ENCODE measurements at places on chromosomes 3 and 15. TPM values are rescaled to one million over a fixed set of nuclear protein-coding genes. Genes with fewer than 3 reads are reported as not detected.

- peaks cover 14% of the 10 kb centered on the region for H3K27me3 ChIP-seq
- no peak overlapping the region for H3K27ac ChIP-seq
- peaks cover 5% of the 10 kb centered on the region for H3K4me1 ChIP-seq
- no peak for DNase-seq
- no peaks in the 10 kb centered on the region for H3K36me3 ChIP-seq
- no peak overlapping the region for H3K4me3 ChIP-seq
Observed at GRCh38 chr3:150327678-150328653, 80.1 kb upstream of the TSC22D2 start.

DNA sequence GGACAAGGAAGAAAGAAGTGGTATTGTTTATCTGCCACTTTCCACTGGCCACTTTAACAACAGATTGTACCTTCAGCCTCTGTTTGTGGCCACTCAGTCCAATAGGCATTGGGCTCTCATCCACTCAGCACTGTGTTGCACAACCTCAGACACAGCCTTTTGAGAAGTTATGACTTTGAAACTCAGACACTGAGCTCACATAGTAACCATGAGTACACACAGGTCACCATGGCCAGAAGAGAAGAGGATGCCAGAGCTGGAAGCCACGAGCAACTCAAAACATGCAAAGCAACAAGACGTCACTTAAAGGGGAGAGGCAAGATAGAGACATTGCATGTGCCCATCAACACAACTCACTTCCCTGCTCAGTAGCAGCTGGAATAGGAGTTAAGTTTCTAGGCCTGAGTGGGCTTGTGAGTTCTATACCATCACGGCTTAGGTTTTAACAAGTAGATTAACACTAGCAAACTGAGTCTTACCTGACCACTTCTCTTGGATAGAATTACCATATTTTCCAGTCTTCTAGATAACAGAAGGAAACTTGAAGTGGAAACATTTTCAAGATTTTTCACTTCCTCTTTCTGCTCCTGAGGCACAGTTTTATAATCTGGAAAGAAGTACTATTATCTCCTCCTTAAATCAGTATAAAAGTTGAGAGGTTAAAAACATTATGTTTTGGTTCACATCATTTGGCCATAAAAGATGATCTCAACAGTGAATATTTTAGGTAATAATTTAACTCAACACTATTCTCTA lies 103.5 kb downstream of the IMPG2 start:
- H3K4me1 ChIP-seq: peaks cover 24% of the 10 kb centered on the region
- peak; percentile 15 for DNase-seq
- no peaks in the 10 kb centered on the region for H3K27me3 ChIP-seq
- H3K27ac ChIP-seq: peak overlapping the region; percentile 3

DNA sequence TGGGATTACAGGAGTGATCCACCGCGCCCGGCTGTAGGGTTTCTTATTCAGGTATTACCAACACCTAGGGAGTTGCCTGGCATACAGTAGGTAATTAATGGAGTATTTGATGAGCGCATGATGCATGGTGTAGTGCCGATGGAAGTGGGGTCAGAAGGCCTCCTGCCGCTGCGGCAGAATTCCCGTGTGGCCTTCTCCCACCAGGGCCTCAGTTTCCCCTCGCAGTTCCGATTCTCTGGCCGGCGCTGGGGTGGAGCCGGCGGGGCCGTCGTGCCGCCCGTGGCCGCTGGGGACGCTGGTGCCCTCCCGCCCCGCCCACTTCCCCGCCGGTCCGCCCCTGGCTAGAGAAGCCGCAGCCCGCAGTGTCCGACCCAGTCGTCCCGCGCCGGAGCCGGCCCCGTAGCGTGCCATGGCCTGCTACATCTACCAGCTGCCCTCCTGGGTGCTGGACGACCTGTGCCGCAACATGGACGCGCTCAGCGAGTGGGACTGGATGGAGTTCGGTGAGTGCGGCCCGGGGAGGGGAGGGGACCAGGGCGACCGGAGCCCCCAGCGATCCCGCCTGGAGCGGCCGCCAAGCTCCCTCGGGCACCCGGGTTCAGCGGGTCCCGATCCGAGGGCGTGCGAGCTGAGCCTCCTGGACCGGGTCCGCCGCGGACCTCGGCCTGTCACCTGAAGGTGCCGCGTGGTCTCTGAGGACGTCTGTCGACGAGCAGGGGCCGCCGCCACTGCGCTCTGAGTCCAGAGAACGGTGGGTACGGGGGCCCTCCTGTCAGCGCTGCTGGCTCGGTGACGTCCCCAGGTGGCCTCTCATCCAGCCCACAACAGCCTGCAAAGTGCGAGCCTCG lies at the start of gene IRAK2:
IRAK2 (plus strand) TSS at position 374 of the 848 bp plus-strand sequence; CDS start at position 410, 36 bp downstream.
- H3K27me3 ChIP-seq: no peaks in the 10 kb centered on the region
- peak within 1 kb of the TSS; percentile 13 for H3K27ac ChIP-seq
- peaks cover 13% of the 10 kb centered on the region for H3K36me3 ChIP-seq
- DNase-seq: peak; percentile 83
- peaks cover 21% of the 10 kb centered on the region for H3K4me1 ChIP-seq

DNA sequence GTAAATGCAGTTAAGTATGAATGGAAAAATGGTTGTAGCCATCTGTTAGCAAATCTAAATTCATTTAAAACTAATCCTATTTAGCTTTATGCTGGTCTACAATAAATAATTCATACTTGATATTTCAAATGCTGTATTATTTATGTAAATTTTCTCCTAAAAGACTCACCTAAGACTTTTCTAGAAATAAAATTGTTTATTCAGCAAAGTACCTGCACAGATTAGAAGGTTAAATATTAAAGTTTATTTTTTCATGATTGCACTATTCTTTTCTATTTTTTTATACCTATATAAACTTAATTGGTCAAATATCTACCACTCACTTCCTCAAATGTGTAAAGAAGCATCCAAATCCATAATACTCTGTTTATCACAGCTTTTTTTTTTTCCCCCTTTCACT lies 45.2 kb downstream of the MBNL1 start:
- H3K27me3 ChIP-seq: no peaks in the 10 kb centered on the region
- no peak overlapping the region for H3K4me3 ChIP-seq
- no peak for DNase-seq
- peaks cover 44% of the 10 kb centered on the region for H3K36me3 ChIP-seq
- H3K27ac ChIP-seq: no peak overlapping the region

DNA sequence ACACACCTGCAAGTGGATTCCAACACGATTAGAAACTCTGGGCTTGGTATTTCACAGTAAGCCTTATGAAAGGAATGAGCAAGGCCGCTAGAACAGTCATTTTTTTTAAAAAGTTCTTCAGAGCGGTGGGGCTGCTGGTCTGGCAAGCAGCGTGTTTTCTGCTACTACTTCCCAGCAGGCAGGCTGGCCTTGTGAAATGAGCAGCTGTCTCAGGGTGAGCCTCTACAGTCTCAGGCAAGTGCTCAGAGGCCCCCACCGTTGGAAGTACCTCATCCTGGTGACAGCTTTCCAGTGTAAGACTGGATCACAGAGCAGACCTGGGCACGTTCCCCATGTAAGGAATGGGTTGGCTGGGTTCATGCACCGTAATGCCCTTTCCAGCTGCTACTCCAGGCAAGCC lies 119.2 kb downstream of the LRIG1 start:
- H3K4me1 ChIP-seq: peaks cover 8% of the 10 kb centered on the region
- H3K4me3 ChIP-seq: no peak overlapping the region
- H3K36me3 ChIP-seq: peaks cover 88% of the 10 kb centered on the region
- no peaks in the 10 kb centered on the region for H3K27me3 ChIP-seq
- no peak for DNase-seq

DNA sequence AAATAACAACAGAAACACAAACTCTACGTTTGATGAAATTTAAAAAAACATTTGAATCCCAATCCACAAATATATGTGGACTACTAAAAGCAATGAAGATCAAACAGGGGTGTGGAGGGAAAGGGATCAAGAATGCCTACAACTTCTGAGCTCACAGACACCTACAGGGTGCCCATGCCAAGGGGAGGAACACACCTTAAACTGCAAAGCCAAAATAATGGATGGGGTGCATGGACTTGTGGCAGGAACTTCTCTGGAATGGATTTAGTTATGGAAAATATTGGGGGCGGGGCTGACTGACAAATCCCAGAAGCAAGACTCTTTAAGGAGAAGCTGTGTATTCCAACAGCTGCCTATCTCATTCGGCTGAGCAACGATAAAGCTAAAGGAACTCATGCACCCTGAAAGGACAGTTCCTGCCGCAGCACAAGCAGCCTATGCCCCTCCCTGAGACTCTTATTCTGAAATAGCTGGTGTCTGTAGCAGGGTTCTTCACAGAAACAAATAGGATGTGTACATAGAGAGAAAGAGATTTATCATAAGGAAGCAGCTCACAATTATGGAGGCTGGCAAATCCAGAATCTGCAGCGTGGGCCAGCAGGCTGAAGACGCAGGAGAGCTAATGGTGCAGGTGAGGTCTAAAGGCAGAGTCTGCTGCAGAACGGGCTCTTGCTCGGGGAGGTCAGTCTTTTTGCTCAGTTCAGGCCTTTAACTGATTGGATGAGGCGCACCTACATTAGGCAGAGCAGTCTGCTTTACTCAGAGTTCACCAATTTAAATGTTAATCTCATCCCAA lies 24.5 kb upstream of the PLA2G4D start:
- no peaks in the 10 kb centered on the region for H3K36me3 ChIP-seq
- no peak overlapping the region for H3K27ac ChIP-seq
- no peak for DNase-seq
- no peaks in the 10 kb centered on the region for H3K27me3 ChIP-seq
- H3K4me1 ChIP-seq: no peaks in the 10 kb centered on the region
- no peak overlapping the region for H3K4me3 ChIP-seq

GRCh38 chr3:29576181-29576580 lies 295.3 kb downstream of the RBMS3 start:
- H3K4me3 ChIP-seq: no peak overlapping the region
- H3K27ac ChIP-seq: no peak overlapping the region
- H3K4me1 ChIP-seq: no peaks in the 10 kb centered on the region
- no peaks in the 10 kb centered on the region for H3K36me3 ChIP-seq

- H3K36me3 ChIP-seq: no peaks in the 10 kb centered on the region
- H3K4me1 ChIP-seq: no peaks in the 10 kb centered on the region
- H3K27me3 ChIP-seq: peaks cover 24% of the 10 kb centered on the region
- DNase-seq: no peak
- H3K27ac ChIP-seq: no peak overlapping the region
Observed at GRCh38 chr3:169354774-169355501, 308.6 kb downstream of the MECOM start.

- H3K27me3 ChIP-seq: no peaks in the 10 kb centered on the region
- H3K27ac ChIP-seq: peak overlapping the region; percentile 16
- peak; percentile 15 for DNase-seq
- peaks cover 21% of the 10 kb centered on the region for H3K4me1 ChIP-seq
- no peak overlapping the region for H3K4me3 ChIP-seq
- peaks cover 17% of the 10 kb centered on the region for H3K36me3 ChIP-seq
Observed at GRCh38 chr15:72365844-72366243, 10.0 kb downstream of the HEXA start.

- no peaks in the 10 kb centered on the region for H3K27me3 ChIP-seq
- peaks cover 34% of the 10 kb centered on the region for H3K4me1 ChIP-seq
- H3K4me3 ChIP-seq: peak overlapping the region; percentile 83
- DNase-seq: no peak
- peaks cover 3% of the 10 kb centered on the region for H3K36me3 ChIP-seq
Observed at GRCh38 chr3:15861163-15861562, 63.4 kb upstream of the ANKRD28 start.

DNA sequence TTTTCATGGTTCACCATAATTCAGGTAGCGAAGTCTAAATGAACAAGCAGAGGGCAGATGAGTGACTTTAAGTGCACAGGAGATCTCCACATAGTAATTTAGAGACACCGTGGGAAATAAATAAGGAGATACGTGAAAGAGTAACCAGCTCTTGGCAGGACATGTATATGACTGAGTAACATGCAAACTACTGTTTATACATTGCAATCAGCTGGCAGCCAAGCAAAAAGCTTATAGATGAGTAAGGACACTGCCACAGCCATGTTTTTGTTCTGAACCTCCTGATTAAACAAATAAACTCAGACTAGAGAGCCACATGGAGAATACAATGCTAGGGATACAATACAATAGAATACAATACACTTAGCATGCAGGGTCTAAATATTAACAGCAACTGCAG lies 252.4 kb downstream of the FHIT start:
- H3K27ac ChIP-seq: no peak overlapping the region
- no peaks in the 10 kb centered on the region for H3K4me1 ChIP-seq
- no peak for DNase-seq
- no peaks in the 10 kb centered on the region for H3K27me3 ChIP-seq

- H3K27me3 ChIP-seq: no peaks in the 10 kb centered on the region
- no peak overlapping the region for H3K27ac ChIP-seq
- H3K4me3 ChIP-seq: no peak overlapping the region
Observed at GRCh38 chr15:26376243-26376642, 396.6 kb downstream of the GABRB3 start.

- no peaks in the 10 kb centered on the region for H3K27me3 ChIP-seq
- H3K4me3 ChIP-seq: no peak overlapping the region
- H3K4me1 ChIP-seq: peaks cover 4% of the 10 kb centered on the region
- H3K27ac ChIP-seq: no peak overlapping the region
- DNase-seq: no peak
- peaks cover 14% of the 10 kb centered on the region for H3K36me3 ChIP-seq
Observed at GRCh38 chr3:59850417-59850816, 800.6 kb upstream of the CFAP20DC start.

- peaks cover 7% of the 10 kb centered on the region for H3K4me1 ChIP-seq
- H3K36me3 ChIP-seq: no peaks in the 10 kb centered on the region
- no peak overlapping the region for H3K27ac ChIP-seq
- no peaks in the 10 kb centered on the region for H3K27me3 ChIP-seq
- H3K4me3 ChIP-seq: no peak overlapping the region
Observed at GRCh38 chr3:196341137-196341536, 2.9 kb upstream of the TM4SF19 start.

DNA sequence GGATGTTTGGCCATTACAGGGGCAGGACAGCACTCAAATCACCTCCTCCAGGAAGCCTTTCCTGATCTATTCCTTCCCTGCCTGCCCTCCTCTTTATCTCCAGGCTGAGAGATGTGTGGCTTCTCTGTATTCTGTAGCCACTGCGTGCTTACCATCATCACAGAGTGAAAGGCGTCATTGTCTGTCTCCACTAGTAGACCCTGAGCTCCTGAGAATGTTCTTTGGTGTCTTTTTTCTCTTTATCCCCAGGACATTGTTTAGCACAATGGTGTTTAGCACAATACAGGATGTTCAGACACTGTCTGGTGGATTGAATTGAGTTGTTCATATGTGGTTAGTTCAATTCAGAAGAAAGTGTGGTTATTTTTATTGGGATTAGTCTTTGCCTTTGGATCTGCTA lies 26.2 kb upstream of the LARS2 start:
- H3K27me3 ChIP-seq: peaks cover 8% of the 10 kb centered on the region
- no peak for DNase-seq
- H3K4me1 ChIP-seq: no peaks in the 10 kb centered on the region
- H3K4me3 ChIP-seq: no peak overlapping the region

CASR gene
- total RNA-seq: 0.05 TPM

OR5K2 gene
- total RNA-seq: not detected

OXTR gene
- total RNA-seq: 0.70 TPM

RPL22L1 gene
- total RNA-seq: 186 TPM

UTS2B gene
- total RNA-seq: not detected

EPHB3 gene
- total RNA-seq: not detected

ZNF620 gene
- total RNA-seq: 3.9 TPM

UBA3 gene
- total RNA-seq: 72.2 TPM

CHRNA7 gene
- total RNA-seq: not detected

MFAP1 gene
- 51.3 TPM for total RNA-seq

ALDH1L1 gene
- 0.18 TPM for total RNA-seq

Data from activated CD4-positive, alpha-beta T cell treated with anti-CD3 and anti-CD28 coated beads for 36 hours (primary cell).